Nucleus accumbens (tissue), 56 donors: ENCODE measurements at places on chromosomes 16 and 17.

DNA sequence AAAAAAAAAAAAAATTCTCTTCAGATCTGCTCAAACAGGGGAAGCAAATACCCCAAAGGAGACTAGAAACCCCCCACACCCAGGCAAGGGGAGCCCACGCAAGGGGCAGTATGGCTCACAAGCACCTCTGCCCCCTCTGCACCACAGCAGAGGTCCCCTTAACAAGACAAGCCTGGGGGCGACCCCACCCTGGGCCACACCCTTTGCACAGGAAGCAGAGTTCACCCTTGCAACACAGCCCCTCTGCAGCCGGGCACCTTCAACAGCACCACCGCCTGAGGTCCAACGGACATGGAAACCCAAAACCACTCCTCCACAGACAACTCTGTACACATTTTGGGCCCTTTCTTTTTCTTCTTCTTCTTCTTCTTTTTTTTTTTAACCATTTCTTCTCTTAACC lies 12.8 kb downstream of the AXIN1 start:
- DNase-seq = no peak

DNA sequence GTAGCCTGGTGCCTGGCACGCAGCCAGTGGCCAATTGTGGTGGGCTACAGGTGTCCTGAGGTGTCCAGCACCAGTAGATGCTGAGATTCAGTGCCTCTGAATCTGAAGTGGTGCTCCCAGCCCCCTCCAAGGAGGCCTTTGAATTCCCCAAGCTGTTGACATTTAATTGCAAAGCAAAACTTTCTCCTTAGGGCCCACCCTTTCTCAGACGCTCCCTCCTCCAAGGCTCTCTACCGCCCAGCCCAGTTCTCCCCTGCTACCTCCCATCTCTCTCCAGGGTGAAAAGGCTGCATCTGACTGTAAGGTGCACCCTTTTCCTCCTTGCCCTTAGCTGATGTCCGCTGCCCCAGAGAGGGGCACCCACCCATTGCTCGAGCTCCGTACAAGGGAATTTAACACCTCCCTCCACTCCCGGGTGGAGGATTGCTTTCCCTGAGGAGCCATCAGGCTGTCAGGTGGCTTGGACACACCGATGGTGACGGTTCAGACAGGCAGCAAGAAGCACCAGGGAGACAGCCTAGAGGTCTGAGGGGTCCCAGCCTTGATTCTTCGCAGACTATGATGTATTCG lies 1.7 kb downstream of the BEAN1 start:
- no peak for DNase-seq

GRCh38 chr17:65072660-65073071 lies 16.1 kb upstream of the GNA13 start:
- no peak for DNase-seq

GRCh38 chr17:78112518-78113471 lies 15.8 kb downstream of the TMC6 start:
- peak; percentile 70 for DNase-seq

- no peak for DNase-seq
These were observed 13.8 kb downstream of the AANAT start for GRCh38 chr17:76481071-76481655.
